ENCODE measurements at places on chromosomes 16 and 17.

DNA sequence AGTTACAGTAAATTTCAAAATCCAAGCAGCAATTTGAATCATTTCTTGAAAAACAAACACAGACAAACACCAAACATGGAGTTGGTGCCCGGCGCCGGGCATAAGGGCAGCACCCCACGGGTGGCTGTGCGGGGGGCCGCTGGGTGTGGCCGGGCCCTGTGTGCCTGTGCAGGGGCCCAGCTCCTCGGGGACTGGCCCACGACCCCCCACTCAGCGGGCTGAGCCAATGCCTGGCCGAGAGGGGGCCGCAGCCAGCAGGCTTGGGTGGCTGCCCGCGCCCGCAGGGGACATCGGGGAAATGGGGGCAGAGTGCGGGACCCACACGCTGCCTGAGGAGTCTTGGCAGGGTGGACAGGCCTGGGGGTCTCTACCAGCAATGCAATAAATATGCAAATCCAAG lies 12.8 kb upstream of the DUS1L start:
- DNase-seq: no peak

DNA sequence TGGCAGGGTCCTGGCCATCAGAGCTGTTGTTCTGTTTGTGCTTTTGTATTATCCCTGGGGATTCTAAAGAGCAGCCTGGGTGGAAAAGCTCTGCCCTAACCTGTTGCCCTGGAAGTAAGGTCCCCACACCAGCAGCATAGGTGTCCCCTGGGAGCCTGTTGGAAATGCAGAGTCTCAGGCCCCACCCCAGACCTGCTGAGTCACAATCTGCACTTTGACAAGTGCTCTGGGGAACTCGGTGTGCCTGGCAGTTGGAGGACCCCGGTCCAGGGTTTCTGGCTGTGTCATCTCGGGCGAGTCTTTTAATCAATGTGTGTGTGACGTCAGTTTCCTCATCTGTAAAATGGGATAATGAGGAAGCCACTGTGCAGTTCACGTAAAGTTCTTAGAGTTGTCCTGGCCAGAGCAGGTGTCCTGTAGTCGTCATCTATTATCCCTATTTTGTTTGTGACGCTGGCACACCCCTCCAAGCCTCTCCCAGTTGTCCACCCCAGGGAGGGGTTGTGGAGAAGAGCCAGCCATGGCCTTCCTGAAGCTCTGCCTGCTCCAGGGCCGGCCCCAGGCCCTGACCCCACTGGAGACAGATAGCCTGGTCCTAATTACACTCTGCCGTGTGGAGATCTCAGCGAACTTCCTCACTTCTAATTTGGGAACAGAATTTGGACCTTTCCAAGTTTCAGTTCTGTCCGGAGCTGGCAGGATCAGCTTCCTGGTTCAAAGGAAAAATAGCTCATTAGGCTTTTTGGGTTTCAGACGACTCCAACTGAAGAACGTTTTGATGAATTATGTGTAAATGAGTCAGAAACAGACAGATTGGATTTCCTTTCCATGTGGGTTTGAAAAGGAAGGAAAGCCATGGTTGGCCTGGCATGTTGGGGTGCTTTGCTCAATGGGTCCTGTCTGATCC lies 295.7 kb upstream of the FOXF1 start:
- DNase-seq: no peak

DNA sequence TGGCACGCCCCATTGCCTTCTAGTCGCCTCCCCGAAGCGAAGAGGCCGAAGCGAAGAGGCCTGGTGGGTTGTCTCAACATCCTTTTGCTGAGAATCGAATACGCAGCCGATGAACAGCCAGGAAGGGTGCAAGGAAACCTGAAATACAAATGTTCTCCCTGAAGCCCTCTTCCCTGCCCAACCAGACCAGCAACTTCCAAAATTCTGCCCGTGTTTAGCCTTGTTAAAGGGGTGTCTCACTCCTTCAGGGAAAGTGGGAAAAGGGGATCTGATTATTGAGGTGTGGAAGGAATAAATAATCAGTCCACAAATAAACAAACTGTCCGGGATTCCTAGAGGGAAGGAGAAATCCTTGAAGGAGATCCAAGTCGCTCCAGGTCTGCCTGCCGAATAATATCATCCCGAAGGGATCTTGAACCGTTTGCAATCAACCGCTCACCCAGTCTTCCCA lies 1.4 kb upstream of the FOXC2 start:
- DNase-seq: no peak

DNA sequence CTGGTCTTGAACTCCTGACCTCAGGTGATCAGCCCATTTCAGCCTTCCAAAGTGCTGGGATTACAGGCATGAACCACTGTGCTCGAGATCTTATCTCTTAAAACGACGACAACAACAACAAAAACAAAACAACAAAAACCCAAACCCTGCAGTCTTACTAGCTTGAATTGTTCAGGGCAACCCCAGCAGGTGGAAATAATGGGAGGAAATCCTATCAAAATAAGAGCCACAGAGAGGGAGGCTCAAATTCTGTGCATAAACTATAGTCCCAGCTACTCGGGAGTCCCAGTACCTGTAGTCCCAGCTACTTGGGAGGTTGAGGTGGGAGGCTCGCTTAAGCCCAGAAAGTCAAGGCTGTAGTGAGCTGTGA lies 16.5 kb upstream of the ATP6V0A1 start:
- no peak for DNase-seq

GRCh38 chr16:78679546-78679945 lies 580.1 kb downstream of the WWOX start:
- DNase-seq: no peak

- DNase-seq: no peak
These were observed 73.5 kb downstream of the CYTH1 start for GRCh38 chr17:78708510-78708973.

DNA sequence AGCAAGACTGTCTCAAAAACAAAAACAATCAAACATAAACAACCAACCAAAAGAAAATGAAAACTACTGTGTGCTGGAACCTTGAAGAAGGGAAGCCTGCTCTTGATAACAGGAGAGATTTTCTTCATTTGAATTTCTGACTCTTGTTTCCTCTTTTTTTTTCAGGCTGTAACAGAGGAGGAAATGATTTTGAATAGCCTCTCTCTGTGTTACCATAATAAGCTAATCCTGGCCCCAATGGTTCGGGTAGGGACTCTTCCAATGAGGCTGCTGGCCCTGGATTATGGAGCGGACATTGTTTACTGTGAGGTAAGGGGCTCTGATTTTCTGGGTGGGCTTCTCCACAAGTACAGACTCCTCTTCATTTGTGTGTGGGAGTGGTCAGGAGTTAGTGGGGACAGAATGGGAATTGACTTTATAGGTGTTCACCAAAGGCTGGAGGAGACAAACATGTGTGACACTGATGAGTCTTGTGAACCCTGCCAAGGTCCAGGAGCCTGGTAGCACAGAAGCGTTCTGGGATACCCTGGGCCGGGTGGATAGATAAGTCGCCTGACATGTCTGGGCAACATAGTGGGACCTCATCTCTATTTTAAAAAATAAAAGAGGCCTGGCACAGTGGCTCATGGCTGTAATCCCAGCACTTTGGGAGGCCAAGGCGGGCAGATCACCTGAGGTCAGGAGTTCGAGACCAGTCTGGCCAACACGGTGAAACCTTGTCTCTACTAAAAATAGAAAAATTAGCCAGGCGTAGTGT lies 14.9 kb downstream of the DUS2 start:
- DNase-seq: no peak

- no peak for DNase-seq
These were observed 134.3 kb downstream of the TMEM132E start for GRCh38 chr17:34713687-34714086.

DNA sequence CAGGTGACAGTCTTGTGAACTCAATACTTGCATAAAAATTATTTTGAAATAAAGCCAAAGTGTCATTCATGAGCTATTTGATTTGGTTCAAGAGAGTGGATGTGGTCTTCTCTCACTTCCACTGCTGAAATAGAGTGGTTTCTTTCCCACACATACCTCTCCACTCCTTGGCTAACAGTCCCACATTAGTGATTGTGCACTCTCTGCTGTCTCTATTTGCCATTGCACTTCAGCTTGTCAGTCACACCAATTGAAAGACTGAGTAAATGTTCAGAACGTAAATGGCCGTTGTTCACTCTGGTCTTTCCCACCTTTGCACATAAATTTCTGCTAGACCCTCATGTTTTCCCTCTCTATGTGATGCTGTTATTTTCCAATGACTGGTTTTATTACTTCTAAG lies 197.5 kb downstream of the FTO start:
- DNase-seq: no peak

- DNase-seq: no peak
These were observed 48.6 kb upstream of the CRHR1 start for GRCh38 chr17:45735488-45735887.

DNA sequence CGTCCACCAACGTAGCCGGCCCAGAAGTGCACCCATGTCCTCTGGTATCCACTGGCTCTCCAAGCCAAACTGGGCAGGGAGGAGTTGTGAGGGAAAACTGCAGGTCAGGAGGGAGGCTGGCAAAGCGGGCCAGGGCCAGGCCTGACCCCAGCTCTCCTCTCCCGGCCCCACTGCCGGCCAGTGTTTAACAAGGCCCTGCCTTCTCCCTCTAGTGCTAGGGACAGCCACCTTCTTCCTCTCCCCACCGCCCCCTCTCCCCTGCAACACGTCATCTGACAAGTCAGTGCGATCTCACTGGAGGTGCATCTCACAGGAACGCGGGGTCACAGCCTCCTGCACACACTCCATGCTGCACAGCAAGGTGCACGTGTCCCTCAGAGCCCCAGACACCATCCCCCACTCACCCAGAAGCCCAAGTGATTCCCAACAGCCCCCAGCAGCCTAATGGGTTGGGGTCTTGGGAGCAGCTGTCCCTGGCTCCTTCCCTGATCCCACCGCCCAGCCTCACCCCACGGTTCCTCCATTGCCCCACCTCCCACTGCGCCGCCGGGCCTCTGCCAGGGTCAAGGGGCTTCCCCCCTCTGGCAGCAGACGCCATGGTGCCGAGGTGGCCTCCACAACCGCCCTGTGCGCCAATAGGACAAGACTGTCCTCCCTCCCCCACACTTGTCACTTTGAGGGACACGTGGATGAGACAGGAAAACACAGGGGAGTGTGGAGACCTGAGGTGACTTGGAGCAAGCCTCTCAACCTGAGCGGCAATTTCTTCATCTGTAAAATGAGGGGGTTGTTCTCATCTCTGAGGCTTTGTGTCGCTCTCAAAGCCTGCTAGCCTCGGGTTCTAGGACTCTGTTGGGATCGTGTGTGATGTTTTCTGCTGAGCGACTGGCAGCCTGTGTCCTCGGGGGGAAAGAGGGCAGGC lies 1.1 kb upstream of the ACE start:
- no peak for DNase-seq

- DNase-seq: no peak
These were observed 4.5 kb upstream of the NAT9 start for GRCh38 chr17:74780443-74781238.

GRCh38 chr17:4892499-4893221 lies 6.7 kb upstream of the C17orf107 start:
- no peak for DNase-seq

GRCh38 chr16:50444526-50444925 lies 75.7 kb upstream of the BRD7 start:
- DNase-seq: no peak

GRCh38 chr17:76644995-76645394 lies 1.4 kb upstream of the ST6GALNAC1 start:
- no peak for DNase-seq

GRCh38 chr16:58634265-58634802 lies 4.7 kb upstream of the CNOT1 start:
- no peak for DNase-seq

- no peak for DNase-seq
These were observed 19.5 kb downstream of the BCL7C start for GRCh38 chr16:30874244-30874820.

DNA sequence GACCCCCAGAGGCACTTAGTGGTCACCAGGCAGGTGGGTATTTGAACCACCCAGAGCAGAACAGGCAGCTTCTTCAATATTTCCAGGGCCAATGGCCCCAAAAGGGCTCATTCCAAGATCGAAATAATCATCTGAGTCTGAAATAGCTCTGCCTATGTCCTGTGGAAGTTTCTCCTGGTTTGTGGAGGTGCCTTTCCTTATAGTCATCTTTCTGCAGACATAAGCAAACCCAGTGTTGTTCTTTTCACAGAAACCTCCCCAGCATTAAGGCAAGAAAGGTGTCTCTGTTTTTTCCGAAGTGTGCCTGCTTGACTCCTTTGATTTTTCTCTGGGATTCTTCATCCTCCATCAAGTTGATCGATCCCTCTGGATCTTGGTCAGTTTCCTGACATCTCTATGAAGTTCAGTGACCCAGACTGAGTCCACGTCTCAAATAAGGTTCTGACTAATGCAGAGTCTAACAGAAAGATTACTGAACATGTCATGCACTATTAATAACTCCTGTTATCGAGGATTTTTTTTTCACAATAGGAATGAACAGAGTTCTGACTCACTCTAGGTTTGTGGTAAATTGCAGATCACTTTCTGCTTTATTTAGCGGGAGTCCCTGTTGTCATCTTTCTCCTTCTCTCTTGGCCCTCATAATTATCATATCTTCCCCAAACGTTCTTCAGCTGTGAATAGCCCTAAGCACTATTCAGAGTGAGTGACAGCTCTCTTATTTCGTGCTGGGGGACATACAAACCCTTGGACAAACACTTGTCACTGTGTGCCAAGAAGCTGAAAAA lies 1.5 kb downstream of the LRRC3C start:
- DNase-seq: no peak

DNA sequence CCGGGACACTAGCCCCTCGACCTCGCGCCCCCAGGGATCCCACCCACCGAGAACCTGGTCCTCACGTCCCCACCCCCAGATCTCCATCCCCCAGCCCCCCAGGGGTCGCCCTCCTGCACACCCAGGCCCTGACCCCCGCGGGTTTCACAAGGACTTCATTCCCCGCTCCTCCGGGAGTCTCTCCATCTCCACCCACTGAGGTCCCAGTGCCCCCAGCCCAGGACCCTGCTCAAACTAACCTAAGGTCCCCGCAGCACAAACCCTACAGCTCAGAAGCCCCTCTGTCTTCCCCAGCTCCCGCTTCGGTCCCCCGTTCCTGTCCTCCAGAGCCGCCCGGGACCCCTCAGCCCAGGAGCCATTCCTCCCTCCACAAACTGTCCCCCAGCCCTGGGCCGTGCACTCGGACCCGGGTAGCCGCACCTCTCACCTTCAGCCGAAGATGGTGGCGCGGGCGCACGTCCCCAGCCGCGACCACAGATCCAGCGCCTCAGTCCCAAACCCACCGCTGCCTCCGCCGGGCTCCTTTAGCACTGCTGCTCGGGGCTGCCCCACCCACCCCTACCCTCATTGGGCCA lies at the start of gene MYH10:
MYH10 (minus strand) TSS at position 499 of the 575 bp plus-strand sequence. CDS start 7,479 bp downstream, outside the sequence.
- DNase-seq: no peak

GRCh38 chr16:2529061-2529931 lies 1.9 kb downstream of the CEMP1 start:
- no peak for DNase-seq

GRCh38 chr16:11114366-11115164 lies 141.4 kb downstream of the SOCS1 start:
- DNase-seq: no peak

- no peak for DNase-seq
These were observed 55.2 kb upstream of the IRX5 start for GRCh38 chr16:54875443-54875842.

GRCh38 chr17:45150911-45151809 lies 2.9 kb downstream of the HEXIM1 start:
- no peak for DNase-seq

- DNase-seq: no peak
These were observed 48.3 kb downstream of the C17orf67 start for GRCh38 chr17:56785405-56785804.

Data from stimulated activated CD8-positive, alpha-beta memory T cell treated with anti-CD3 and anti-CD28 coated beads, Interleukin-2, amount 100 ng/mL, for 1 hour (primary cell).